ENCODE measurements at places on chromosomes 3 and 15.

- DNase-seq = no peak
Measured at GRCh38 chr3:41030220-41030619, 169.1 kb upstream of the CTNNB1 start.

DNA sequence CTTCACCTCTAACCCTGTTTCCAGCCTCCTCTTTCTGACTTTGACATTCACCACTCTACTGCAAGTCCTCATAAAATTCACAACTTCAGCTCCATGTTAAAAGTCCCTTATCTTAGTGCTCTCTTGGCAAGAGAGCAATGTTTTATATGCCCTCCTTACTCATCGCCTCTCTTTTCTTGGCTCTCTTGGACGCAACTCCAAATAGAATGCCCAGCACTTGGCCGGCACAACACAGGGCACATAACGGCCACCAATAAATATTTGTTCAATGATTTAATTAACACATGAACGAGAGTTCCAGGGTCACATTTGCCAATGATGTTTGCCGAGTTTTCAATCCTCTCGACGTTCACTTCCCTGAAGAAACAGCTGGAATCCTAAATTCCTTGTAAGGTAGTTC, 401.4 kb downstream of the ROBO1 start:
- no peak for DNase-seq

DNA sequence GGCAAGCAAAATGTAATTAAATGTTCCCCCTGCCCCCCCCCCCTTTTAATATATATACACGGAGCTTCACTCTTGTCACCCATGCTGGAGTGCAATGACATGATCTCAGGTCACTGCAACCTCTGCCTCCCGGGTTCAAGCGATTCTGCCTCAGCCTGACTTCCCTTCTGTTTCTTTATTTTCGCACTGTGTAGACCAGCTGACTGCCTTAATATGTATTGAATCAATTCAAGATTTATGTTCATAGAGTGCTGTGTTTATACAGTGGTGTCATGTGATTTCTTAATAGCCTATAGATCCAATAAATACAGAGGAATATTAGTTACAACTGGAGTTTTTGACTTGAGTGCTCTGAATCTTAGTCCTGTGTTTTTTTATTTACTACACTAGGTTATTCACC, 39.0 kb downstream of the SLC25A36 start:
- DNase-seq = no peak

DNA sequence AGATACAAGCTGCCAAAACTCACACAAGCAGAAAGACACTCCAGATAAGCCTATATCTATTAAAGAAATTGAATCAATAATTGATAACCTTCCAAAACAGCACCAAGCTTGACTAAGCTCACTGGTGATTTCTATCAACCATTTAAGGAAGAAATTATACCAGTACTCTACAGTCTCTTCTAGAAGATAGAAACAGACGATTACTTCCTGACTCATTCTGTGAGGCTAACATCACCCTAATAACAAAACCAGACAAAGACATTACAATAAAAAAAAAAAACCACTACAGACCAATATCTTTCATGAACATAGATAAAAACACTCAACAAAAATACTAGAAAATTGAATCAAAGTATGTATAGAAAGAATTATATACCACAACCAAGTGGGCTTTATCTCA, 20.2 kb downstream of the CHDH start:
- DNase-seq = no peak

- no peak for DNase-seq
Measured at GRCh38 chr3:193522473-193522872, 32.2 kb downstream of the ATP13A4 start.

DNA sequence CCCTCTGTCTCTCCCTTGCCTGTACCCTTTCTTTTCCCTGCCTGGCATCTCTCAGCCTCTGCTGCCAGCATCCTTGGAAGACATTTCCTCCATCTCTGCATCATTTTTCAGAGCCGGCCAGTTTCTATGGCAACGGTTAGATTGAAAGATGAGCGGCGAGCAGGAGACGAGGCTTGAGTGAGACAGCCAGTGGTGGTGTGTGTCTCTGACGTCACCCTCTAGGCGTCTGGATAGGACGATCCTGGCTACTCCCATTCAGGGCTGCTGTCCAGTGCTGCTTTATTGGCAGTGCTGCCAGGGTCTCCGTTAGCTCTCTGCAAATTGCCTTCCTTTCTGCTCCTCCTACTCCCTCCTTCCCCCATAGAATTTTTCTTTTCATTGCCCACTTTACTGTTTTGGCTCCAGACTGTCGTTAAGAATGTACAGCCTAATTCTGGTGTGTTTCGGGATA, 57.9 kb downstream of the TRAK1 start:
- DNase-seq = no peak

DNA sequence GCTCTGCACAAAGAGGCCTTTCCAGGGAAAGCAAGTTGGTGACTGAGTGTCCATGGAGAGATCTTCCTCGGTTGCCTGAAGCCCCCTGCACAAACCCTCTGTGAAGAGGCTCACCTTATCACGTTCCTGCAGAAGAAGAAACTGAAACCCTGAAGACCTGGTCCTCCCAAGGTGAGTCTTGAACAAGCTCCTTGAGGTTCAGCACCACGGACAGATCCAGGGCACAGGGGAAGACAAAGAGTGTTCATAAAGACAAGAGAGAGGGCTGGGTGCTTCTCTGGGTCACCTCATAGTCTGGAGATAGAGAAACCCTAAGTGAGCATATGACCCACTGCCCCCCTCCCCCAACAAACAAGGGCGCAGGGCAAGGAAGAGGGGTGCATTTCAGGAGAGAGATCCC, 21.7 kb upstream of the TBC1D21 start:
- DNase-seq = no peak

GRCh38 chr15:67731112-67731721, 94.1 kb upstream of the SKOR1 start:
- DNase-seq = no peak

DNA sequence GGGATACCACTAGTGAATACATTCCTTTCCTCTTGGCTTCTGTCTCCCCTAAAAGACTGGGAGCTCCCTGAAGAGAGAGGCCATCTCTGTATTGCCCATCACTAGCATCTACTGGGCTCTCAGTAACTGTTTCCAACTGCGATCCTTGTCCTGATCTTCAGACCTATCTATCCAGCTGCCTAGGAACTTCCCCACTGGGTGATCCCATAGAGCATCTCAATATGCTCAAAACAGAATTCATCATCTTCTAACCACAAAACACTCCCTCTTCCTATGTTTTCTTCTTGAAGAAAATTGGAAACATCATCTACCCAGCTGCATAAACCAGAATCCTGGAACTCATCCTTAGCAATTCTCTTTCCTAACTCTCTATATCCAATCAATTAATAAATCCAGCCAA, 54.6 kb downstream of the PLD1 start:
- no peak for DNase-seq

- DNase-seq = no peak
Measured at GRCh38 chr3:70249509-70250160, 62.8 kb downstream of the MDFIC2 start.

DNA sequence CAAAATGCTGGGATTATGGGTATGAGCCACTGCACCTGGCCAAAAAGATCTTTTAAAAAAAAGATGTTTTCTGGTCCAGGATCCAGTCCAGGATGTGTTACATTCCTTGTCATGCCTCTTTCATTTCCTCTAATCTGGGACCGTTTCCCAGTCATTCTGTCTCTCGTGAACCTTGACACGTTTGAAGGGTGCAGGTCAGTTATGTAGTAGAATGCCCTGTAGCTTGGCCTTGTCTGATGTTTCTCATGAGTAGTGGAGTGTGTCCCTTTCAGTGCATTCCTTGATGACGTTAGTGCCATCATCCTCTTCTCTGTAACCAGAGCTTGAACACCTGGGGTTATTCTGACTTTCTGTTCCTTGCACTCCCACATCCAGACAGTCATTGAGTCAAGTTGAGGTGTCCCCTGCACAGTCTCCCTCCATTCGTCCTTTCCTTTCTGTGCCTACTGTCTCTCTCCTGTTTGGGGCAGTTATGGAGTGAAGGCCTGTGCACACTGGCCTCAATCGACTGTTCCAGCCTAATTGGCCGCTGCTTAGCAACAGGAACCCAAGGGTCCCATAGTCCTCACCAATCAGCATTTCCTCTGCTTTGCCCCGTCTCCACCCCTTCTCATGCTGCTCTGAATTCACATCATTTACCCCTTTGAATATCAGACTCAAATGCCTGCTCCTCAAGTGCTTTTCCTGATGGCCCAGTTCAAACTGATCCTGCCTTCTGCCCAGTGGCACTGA, 5.5 kb downstream of the FAM81A start:
- DNase-seq = no peak

DNA sequence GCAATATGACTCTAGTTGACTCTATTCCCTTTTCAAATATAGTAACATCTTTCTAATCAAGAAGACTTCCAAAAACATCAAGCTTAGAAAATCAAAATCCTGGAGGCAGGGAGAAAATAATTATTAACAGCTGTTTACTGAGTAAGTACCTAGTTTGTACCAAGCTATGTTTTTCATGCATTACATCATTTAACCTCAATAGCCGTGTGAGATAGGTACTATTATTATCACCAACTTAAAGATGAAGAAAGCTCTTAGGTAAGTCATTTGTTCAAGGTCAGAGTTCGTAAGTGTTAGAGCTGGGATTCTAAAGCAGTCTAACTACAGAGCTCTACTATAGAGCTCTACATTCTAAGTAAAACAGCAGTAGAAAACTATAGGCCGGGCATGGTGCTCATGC, 41.6 kb downstream of the GSK3B start:
- DNase-seq = no peak

DNA sequence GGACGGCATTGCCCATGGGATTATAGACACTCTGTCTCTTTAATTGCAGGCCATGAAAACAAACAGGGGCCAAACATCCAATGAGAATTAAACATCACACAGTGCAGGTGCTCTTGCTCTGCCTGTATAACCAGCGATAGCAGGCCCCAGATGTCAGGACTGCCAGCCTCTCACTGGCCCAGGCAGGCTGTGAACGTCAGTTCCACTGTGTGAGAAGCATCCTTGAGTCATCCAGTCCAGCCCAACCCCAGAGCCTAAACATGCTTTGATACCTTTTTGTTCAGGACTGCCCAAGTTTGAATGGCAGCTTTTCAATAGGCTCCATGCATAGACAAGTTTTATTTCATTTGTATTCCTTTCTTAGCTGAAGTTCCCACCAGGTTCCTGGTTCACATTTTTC, 189.8 kb downstream of the SLCO3A1 start:
- no peak for DNase-seq

- no peak for DNase-seq
Measured at GRCh38 chr15:59229453-59229852, 22.8 kb downstream of the LDHAL6B start.

- DNase-seq = no peak
Measured at GRCh38 chr15:38176155-38176554, 76.5 kb upstream of the SPRED1 start.

DNA sequence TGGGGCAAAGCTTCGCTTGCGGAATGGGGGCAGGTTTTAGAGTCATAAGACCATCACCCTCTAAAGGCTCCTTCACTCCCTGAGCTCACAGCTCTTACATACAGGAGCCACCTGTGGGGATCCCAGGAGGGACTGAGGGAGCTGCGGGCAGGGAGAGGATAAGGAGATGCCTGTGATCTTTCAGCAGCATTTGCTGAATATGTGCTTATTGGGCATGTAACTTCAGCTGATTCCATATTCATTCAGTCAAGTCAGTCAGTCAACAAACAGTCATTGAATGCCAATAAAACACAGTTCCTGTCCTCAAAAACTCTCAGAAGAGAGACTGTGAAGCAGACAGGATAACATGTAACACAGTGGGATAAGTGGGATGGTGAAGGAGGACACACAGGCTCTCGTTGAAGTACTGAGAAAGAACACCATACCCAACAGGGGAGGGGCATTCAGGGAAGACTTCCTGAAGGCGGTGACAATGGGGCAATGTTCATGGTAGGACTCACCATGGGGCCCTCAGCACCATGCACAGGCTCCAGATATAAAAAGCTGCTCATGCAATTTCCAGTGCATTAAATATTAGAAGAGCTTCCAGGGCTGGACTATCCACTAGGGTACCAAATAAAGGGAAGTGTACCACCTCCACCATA, 240.9 kb downstream of the UACA start:
- DNase-seq = no peak

DNA sequence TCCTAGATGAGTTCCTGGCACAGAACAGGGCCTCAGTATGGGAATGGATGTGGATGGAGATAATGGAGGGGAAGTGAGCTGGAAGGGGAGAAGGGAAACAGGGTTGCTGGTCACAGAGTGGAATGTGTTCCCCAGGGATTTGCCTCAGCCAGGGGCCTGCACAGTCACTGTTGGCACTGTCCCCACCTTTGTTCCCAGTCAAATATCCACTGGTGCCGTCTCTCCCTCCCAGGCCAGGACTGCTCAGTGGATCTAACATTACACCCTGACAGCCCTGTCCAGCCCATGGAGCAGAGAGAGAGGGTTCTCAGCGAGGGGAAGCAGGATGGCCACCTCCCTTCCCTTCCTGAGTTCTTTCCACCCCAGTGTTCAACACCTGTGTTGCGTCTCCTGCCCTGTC, 1.5 kb upstream of the PPP1R2 start:
- DNase-seq = no peak

DNA sequence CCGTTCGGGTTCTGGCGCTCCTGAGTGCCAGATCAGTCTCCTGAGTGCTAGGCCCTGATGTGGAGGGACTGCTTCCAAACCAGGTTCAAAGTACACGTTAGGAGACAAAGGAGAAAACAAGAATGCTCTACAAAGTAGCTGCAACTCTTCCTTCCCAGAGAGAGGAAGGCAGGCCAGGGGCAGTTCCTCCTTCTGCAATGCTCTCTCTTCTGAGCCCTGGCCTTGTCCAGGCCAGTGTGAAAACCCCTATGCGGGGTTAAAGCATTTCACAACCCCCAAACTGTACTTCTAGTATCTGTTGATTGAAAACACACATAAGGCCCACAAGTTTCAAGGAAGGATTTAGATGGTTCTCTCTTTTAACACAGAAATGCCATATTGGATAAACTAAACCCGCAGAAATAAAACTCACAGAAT, 9.7 kb upstream of the CALML4 start:
- DNase-seq = no peak

DNA sequence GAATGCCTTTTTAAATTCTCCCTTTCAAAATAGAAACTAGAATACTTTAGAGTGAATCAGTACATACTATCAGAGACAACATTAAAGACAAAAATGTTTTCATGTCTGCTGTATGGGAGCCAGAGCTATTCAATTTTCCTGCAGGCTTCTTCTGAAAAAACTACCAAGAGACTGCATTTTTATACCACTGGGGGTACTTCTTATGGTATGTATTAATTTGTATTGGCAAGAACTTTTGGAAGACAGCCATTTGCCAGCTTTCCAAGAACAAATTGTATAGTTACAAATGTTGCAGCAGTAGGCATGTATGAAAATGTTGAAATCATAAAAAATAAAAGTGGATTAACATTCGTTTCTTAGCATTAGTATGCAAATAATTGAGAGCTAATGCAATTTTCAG, 1010.0 kb upstream of the CADM2 start:
- no peak for DNase-seq

DNA sequence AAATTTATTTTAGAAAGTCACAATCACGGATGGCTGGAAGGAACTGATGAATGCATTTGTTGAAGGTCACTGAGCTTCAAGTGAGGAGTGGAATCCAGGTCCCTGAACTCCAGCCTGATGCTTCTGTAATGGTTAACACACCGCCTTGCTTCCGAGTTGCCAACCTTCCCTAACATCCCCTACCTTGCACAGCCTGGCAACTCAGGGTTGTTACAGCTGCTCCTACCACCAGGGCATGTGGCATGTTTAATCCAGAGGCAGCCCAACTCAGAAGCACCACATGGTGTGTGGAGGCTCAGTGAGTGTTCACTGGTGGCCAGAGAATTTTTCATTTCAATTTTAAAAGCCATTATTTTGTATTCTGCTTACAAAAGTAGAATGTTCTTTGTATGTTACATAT, 4.9 kb downstream of the TM2D3 start:
- DNase-seq = no peak

Data from stimulated activated CD8-positive, alpha-beta memory T cell treated with anti-CD3 and anti-CD28 coated beads, Interleukin-4, amount 100 ng/mL, for 1 hour (primary cell).